ENCODE measurements at places on chromosomes 5 and 9.

DNA sequence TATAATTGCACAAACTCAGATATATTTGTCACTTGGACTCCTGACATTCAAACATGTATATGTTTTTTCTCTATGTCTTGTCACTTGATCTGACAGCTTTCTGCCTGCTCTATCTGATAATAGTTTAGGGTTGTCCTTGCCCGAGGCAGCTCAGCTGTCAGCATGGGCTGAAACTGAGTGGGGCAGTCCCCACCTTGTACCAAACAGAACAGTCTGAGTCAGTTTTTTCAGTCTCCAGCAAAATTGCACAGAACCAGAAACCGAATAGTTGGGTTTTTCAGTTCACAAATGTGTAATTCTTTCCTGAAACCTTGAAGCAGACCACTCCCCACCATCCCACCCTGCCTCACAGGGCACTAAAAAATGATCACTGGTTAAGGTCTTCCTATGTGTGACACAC lies 9.5 kb upstream of the HAND1 start:
- DNase-seq = no peak

GRCh38 chr5:5421149-5421960 lies 1.1 kb upstream of the ICE1 start:
- no peak for DNase-seq

DNA sequence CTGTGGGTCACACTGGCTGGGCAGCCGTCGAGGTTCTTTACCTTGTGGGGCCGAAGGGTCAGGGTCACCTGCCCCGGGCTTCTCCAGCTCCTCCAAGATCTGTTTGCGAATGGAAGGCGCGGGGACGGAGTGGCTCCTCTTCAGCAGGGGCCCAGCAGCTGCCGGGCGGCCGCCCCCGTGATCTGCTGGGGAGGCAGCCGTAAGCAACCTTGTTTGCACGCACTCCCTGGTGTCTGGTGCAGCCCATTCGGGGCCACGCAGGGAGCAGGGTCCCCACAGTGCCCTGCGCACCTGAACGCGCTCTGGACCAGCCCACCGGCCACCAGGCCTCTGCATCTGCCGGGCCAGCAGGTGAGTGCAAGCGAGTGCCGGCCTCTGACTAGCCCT lies 34.9 kb downstream of the PNPLA7 start:
- no peak for DNase-seq

GRCh38 chr5:139949710-139950109 lies 93.4 kb downstream of the NRG2 start:
- DNase-seq = no peak

DNA sequence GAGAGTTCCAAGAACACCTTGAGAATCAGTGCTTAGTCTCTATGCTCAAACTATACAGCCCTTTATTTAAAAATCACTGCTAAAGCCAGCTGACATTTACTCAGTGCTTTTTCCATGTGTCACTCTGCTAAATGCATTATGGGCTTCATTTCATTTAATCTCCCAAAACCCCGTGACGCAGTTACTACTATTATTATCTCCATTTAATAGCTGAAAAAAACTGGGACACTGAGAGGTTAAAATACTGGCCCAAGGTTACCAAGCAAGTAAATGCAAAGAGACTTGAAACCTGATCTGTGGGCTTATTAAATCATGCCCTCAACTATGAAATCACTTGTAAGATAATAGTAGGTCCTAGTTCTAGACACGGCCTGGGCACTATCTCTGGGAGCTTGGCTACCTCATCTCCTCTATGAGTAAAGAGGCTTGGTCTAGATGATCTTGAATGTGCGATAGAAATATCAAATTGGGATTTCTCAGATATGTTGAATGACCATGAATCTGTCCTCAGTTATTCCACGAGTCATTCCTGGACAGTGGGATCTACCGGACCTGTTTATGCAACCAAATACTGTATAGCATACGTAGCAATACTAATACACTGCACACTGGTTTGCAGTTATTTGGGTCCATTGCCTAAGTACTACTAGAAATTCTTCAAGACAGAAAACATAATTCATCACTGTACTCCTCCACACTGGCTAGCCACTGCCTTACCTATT lies 32.3 kb downstream of the MARCHF11 start:
- no peak for DNase-seq

DNA sequence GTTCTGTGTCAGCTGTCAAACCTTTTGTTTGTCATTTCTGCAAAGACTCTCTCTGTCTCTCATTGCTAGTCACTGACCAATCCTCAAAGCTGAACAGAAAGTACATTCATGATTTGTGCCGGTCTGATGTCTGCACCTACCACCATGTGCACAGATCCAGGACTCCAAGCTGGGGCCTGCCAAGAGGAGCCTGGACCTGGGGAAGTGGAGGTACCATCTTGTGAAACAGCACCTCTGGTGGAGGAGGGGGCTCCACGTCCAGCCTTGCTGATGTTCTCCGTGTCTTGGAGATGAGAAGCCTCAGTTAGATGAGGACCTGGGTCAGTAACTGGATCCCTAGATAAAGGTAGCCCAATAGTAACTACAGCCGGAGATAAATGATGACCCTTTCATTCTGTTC lies 98.9 kb downstream of the TENT4A start:
- DNase-seq = no peak

- no peak for DNase-seq
Measured at GRCh38 chr9:16532681-16533450, 337.6 kb downstream of the BNC2 start.

GRCh38 chr5:147712598-147712997 lies 69.9 kb downstream of the JAKMIP2 start:
- DNase-seq = no peak

DNA sequence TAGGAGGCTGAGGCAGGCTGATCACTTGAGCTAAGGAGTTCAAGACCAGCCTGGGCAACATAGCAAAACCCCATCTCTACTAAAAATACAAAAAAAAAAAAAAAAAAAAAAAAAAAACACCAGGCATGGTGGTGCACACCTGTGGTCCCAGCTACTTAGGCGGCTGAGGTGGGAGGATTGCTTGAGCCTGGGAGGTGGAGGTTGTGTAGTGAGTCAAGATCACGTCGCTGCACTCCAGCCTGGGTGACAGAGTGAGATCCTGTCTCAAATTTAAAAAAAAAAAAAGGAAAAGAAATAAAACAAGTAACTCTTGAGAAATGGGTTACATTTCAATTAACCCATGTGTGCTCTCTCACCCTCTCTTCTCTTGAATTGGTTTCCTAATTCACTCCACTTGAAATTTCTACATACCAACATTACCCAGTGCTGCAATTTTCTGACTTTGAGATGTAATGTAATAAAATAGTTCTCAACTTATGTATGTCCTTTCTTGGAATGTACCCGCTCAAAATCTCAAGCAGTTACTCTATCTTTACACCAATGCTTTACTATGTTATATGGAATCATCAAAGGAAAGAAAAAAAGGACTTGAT lies 35.8 kb downstream of the TMEM245 start:
- no peak for DNase-seq

DNA sequence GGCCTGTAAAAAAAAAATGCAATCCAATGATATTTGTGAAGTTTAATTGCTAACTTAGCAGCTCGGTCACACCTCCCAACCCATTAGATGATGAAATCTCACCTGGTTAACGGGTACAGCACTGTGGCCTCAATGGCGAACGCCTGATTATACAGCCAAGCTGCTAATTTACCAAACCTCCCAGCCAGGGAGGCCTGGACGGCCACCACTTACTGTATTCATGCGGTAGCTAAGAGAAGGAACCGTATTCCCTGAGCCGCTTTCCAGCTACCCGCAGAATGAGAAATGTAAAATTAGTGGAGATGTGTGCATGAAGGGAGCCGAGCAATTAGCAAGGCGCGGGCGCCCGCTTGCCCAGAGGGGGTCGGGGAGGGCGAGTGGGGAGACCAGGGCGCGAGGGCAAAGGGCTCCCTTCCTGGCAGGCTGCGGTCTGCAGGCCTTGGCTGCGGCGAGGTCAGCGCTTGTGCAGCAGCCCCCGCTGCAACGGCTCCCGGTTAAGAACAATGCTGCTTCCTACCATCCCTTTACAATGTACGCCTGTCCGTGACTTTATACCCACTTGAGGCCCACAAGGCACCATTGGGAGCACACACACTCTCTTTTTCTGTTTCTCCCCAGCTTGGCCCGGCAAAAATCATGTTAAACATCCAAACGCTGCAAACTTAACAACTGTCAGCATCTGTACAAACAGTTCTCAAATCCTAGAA lies 70.4 kb upstream of the TBCA start:
- no peak for DNase-seq

DNA sequence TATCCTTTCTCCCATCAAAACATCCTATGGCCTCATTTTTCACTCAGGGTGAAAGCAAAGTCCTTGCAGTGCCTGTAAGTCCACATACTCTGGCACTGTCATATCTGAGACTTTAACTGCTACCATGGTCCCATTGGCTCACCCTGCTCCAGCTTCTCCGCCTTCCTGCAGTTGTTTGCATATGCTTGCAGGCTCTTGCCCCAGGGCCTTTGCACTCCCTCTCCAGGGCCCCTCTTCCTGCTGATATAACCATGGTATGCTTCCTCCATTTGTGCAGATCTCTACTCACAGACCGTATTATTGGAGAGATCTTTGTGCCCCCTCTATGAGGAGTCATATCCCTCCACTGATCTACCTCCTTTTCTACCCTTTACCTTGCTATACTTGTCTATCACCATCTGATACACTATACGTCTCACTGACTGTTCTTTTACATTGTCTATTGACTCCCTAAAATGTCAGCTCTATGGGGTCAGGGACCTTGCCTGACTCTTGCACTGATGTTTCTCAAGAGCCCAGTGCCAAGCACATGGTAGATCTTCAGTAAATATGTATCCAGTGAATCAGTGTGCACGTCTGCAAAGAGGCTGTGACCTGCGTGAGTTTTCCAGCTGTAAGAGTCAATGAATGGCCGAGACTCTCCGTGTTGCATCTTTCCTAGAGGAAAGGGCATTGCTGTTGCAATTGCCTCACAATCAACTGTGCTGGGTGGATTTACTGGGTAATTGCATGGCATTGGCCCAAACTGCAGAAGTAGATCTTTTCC lies 81.7 kb upstream of the CPEB4 start:
- DNase-seq = no peak

DNA sequence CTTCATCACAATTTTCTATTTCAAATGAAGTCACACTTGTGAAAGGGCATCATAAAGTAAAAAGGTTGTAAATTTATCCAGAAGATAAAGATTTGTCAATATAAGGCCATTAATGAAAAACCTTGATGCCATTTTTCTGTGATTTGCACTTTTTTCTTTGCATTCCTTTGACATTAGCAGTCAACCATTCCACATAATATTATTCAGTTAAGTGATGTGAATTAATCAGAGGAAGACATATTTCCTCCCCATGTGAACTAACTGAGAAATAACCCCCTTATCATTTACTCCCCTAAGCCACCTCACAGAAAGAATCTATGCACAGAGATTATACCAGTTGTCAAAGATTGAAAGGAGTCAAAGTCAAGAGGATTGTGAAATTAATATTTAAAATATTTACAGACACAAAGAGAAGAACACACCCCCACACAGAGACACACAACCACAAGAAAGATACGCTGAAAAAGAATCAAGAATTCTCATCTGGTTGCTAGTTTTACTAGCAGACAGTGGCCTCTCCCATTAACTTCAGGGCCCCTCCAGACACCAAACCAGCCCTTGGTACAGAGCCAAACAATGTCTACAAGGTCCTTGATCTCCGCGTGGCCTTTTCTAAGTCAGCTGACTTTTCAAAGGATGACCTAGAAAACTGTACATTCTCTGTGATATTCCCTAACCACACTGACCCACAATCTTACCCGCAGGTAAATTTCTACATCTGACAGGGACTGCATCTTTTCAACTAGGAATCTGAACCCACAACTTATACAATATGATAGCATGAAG lies 29.5 kb downstream of the GNAQ start:
- DNase-seq = no peak

- DNase-seq = no peak
Measured at GRCh38 chr9:90037146-90037797, 432.5 kb downstream of the GADD45G start.

GRCh38 chr5:132090107-132090506 lies 16.5 kb downstream of the CSF2 start:
- DNase-seq = no peak

- no peak for DNase-seq
Measured at GRCh38 chr9:80794197-80794596, 895.1 kb downstream of the TLE1 start.

GRCh38 chr5:150264667-150265603 lies 24.6 kb downstream of the CAMK2A start:
- DNase-seq = no peak

DNA sequence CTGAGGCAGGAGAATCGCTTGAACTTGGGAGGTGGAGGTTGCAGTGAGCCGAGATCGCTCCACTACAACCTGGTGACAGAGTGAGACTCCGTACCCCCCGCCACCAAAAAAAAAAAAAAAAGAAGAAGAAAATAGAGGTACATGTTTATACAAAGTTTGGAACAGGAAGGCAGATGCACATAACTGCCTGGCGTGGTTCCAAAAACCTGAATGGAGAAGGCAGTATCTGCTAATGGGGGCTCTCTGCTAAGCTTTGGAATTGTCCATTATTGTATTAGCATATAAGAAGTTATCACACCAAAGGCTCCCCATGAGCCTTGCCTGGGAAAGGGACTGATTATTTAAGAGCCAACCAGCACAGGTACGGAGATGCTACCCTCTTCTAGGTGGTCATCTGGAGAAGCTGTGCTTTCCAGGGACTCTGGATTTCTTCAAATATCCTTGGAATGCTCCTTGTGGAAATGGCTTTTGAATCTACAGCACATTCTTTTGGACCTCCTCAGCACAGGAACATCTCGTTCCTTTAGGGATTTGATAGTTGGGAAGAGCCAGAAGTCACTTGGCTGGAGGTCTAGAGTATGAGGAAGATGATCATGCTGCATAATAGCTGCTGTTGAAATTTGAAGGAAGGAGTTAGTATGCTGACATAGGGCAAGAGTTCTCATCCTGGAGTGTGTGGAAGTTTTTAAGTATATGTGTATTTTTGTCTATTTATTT lies 42.5 kb upstream of the ABCA1 start:
- no peak for DNase-seq
